ENCODE measurements at places on chromosomes 6 and 20.

DNA sequence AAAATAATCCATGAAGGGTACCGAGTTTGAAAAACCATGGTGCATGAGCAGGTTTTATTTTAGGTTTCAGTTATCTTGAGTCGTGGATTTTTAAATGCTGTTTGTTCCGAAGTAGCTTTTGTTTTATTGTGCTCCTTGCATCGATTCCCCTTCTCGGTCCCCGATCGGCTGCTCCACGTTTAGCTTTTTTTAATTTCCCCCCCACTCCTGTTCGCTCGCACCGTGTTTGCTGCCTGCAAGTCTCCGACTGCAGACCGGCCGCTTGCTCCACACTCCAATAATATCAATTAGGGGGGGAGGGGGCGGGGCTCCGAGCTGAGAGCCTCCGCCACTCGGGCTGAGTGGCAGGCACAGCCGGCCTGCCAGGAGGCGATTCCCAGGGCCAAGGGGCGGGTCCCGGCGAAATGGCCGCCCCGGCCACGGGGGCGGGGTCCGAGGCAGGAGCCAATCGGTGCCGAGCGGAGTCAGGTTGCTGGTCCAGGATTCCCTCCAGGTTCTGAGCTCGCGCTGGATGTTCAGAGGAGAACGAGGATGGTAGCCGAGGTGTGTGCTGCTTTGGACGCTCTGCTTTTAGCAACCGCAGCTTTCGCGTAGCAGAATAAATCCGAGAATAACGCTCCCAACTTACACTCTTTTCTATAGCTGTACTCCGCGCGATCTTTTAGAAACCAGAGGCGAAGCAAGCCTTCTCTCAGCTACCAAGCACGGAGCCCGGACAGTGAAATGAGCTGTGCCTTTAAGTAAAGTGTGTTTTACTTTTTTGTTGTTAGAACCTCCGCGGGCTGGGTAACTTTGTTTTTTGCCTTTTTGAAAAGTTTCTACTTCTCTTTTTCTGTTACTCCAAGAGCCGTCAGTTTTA is at the start of gene EPHA7:
Gene EPHA7 (minus strand): TSS at position 256 of the 859 bp plus-strand sequence. CDS start 218 bp downstream, at position 38.
- peak; percentile 61 for DNase-seq

DNA sequence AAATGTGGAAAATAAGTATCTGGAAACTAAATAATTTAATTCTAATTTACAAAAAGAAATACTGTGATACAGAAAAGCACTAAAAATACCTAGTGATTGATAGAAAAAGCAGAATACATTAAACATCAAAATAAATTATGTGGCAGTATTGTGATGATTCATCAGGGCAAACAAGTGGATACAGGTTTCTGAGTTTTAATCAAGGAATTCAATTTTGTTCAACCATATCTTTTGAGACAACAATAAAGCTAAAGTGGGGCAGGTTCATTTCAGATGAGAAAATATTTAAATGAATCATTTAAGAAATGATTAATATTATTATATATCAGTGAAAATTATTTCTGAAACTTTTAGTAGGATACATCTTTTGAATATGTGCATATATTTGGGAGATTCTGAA is 49.8 kb downstream of the GRIK2 start:
- no peak for DNase-seq

DNA sequence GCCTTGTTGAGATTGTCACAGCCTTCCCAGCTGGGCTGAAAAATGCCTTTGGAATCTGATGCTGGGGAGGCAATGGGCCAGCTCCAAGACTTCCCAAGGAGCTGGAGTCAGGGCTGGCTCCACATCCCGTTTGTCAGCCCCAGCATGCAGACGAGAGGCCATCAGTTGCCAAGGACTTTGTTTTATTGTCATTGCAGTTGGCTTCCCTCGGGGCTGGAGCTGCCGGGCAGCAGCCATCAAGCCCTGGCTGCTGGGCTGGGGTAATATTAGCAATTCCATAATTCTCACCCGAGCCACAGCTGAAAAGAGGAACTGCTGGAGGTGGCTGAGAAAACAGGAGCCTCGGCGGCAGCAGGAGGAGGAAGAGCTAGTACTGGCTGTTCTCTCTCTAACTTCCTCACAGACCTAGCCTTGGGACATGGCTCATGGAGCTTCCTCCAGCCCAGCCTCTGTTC is 182.5 kb downstream of the CDC5L start:
- no peak for DNase-seq

DNA sequence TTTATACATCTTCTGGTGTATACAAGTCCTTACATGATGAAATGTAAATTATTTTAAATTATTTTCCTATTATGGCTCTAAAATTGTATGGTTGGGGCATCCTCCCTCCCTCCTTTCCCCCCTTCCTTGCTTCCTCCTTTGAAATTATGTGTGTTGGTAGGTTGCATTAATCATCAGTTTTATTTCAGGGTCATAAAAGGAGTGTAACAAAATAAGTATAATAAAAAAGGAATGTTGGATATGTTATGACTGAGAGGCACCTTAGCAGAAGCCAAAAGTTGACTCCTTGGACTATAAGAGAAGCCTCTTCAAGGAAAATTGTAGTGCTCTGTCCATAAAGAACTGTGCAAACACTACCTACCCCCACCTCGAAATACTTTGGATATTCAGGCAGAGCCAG is 46.6 kb upstream of the PTPRK start:
- DNase-seq, result no peak

DNA sequence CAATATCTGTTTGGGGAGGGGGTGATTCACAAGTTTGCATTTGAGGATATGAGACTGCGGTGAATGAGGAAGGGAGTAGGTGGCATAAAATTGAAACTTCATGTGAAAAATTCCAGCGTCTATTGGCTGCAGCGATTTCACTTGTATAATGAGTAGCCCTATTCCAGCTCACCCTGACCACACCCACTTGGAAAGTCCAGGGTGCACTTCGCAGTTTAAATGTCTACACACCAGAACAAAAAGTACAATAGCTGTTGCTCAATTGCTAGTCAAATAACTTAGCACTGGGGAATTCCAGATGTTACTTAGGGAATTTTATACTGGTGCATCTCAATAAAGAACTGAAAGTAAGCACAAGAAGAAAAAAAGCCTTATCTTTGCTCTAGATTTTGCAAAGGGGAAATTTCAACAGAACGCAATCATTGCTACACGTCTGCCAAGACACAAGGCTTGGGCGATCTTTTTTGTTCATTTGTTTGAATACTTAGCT is 6.3 kb downstream of the TNFAIP3 start:
- no peak for DNase-seq

DNA sequence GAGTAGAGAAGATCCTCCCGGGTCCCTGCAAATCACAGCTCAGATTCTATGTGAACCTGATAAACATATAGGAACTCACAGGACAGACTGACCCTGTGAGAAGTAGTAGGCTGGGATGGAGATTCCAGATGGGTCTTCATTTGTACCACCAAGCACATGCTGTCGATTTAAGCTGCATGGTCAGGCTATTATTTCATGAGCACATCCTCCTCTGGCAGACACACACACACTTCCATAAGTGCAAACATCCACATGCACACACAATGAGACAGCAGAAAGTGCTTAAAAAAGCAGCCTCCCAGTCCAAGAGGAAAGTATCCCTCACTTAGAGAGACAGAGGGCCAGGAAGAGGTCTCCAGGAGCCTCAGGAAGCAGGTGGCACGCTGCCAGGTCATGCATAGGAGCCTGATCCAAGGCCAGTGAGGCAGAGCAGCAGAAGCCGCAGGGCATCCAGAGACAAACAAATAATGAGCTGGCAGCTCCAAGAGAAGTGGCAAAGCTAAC is 131.8 kb downstream of the UNC5CL start:
- no peak for DNase-seq

DNA sequence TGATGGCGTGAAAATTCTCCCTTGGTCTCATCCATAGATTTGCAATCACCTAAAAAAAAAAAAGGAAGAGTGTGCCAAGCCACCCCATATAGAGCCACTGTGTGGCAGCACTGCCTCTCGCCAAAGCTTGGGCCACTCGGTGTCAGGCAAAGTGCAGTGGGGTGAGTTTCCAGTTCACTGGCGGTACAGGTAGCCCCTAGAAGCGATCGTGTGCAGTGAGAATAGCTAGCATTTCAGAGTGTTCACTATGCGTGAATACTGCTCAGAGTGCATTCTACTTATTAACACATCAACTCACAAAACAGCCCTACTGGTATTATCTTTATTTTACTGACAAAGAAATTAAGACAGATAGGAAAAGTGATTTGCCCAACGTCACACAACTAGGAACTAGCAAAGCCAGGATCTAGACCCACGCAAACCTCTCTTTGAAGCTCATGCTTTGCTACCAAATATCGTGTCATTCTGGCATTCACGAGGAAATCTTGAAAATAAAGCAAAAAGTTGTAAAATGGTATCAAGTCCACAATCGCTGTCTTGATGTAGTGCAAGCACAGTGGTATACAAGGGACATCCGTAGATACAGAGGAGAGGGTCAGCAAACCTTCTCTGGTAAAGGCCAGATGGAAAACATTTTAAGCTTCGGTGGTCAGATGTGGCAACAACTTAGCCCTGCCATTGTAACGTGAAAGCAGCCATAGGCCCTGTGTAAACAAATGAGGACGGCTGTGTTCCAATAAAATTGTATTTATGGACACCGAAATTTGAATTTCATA is 10.4 kb upstream of the GCNT2 start:
- DNase-seq, result no peak

DNA sequence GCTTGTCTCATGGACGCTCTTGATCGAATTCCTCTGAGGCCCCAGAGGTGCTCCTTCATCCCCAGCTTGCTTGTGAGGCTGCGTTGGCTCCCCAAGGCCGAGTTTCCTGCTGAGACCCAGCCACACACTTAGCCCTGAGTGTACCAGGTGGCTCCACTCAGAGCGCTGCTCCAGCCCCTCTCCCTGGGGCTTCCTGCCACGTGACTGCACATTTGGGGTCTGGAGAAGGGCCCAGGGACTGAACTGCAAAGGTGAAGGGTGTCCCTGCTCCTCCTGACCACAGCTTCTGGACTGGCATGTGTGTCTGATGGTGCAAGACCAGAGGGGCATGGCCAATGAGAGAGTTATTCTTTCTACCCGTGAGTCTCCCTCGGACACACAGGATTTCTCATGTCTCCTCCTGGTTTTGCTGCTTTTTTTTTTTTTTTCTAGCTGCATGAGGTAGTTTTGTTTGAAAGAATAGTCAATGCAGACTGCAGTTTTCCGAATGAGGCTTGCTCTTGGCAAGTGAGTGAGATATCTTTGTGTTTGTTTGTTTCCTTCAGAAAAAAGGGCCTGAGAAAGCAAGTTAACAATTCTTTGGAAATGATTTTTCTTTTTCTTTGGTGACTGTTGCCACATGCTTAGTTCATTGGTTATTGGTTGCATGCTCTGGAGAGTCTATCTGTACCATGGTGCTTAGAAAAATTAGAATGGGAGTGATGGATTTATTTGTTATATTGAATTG is 3.1 kb upstream of the ZNF831 start:
- DNase-seq, result no peak

DNA sequence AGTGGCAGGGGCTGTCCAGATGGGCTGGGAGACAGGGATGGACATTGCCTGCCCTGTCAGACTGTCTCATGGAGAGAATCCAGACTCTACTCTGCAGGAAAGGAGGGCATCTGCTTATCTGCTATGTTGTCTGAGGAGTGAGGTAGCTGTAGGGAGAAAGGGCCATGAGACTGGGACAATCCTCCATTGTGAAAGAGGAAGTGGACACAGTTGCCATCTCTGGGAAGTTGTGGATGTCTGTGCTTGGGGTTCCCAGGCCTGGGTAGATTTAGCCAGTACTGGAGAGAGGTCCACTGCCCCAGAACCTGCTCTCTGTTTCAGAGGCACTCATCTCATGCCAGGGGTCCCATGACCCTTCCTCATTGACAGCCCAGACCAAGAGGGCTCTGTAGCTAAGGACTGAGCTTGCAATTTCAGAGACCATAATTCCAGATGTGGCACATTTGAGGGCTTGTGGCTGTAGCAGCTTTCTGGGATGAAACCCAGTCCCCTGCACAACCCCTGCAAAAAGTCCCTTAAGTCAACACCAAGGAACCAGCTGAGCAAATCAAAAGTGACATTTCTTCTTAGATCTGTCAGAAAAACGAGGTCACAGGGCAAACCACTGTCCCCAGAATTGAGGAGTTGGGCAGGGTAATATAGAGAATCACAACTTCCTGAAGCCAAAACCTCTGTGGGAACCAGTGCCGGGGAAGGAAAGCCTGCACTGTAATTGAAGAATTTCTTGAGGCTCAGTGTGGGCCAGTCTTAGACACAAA is 4.1 kb upstream of the SIRPG start:
- no peak for DNase-seq

DNA sequence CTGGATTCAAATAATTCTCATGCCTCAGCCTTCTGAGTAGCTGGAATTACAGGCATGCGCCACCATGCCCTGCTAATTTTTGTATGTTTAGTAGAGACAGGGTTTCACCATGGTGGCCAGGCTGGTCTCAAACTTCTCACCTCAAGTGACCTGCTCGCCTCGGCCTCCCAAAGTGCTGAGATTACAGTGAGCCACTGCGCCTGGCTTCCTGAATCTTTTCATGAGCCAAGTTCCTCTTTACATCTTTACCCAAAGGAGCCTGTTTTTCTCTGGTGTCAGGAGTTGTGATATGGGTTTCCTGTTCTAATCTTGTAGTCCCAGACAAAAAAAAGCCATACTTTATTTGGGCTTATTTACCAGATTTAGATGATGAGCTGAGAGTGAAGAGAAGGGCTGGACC is 34.4 kb downstream of the PCNA start:
- DNase-seq, result no peak

DNA sequence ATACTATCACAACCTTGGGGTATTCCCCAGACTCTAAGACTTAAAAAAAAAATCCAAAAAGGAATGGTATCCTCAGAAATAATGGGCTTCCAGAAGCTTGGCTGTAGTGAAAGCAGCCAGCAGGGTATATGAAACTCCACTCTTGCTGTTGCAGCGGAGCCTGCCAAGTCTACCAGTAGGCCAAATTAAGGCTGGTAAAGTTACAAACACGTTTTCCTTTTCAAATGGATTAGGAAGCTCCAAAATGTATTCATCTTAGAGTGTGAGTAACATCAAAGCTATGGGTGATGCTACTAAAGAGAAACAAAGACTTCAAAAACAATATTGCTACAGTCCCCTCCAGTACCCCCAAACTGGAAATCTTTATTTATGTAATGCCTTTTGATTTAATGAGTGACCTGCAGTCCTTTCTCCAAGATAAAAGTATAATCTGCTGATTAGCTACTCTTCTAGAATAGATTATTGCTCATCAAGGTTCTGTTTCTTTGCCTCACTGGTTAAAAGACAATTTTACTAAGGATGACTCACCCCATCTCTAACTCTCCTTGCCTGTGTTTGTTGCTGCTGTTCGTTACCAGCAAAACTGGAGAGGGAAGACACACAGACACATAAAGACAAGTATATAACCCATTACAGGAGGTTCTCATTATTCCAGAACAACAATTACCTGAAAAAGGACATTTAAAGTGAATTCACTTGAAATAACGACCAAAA is 84.9 kb downstream of the BTBD9 start:
- no peak for DNase-seq
